ENCODE measurements at places on chromosomes 11 and 22.

DNA sequence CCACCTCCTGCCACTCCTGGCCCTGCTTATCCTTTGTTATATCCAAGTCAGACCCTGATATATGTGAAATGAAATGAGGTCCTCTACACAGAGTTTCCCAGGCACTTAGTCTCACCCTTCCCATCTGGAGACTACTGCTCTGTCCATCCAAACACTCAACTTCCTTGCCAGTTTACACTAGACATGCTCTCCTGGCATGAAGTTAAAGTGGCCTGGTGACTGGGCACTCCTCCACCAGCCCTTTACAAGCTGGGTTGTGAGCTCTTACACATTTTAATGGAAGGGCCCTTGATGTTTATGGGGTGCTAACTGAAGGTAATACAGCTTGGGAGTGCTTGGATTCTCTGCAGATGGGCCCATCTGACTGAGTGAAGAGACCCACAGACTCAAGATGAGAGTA, 216.1 kb upstream of the NARS2 start:
- DNase-seq: no peak

GRCh38 chr22:33654173-33654895, 265.9 kb downstream of the LARGE1 start:
- DNase-seq: no peak

DNA sequence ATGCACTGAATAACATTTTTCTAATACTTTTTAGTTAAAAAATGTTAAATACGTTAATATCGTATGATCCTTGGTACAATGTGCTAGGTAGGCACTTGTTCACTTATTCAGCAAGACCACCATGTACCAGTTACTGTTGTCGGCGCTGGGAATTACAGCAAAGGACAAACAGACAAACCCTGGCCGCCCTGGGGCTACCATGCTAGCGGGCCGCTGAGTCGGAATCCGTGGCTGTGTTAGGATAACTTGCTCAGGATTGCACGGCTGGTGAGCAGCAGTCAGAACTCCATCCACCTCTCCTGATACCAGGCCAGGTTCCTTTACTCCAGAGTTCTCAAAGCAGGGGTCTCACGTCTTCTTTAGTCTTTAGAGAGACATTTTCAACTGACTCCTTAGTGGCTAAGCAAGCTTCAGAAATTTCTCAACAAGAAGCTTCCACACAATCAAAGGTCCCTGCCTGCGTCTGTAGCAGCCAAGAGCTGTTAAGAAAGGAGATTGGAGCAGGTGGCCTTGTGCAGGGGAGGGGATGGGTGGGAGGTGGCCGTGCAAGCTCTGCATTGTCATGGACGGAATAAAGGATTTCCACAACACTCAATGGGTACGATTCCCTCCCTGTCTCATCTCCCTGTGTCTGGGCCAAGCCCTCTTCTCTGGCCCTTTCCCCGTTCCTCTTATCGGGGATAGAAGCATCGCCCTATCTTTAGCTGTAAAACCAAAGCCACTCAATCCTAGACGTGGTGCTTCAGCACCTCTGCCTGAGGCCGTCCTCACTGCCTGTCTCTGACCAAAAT, 39.8 kb upstream of the NNMT start:
- DNase-seq: no peak

- no peak for DNase-seq
Measured at GRCh38 chr11:129785383-129786111, 30.1 kb upstream of the TMEM45B start.

DNA sequence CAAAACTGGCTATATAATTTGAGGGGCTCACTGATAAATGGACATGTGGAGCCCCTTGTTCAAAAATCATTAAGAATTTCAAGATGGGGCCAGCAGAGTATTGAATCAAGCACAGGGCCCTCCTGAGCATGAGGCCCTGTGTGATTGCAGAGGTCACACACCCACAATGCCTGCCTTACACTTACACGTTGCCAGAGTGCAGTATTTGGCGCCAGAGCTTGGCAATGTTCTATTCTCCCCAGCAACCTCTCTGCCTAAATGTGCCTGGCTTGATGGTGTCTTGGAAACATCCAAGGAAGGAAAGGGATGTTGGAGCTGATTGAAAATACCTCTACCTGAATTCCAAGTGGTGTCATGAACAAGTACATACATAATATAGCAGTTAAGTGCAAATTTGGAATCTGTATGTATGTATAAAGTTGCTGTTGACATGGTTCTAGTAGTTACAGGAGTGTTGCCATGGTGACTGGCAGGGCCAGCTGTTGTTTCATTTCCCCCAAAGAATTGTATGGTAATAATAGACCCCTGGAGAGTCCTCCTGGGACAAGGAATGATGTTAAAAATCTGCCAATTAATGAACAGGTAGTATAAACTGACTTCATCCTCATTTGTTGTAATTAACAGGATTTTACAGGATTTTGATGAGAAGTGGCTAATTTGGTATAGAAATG, 205.7 kb upstream of the NAV2 start:
- DNase-seq: no peak

DNA sequence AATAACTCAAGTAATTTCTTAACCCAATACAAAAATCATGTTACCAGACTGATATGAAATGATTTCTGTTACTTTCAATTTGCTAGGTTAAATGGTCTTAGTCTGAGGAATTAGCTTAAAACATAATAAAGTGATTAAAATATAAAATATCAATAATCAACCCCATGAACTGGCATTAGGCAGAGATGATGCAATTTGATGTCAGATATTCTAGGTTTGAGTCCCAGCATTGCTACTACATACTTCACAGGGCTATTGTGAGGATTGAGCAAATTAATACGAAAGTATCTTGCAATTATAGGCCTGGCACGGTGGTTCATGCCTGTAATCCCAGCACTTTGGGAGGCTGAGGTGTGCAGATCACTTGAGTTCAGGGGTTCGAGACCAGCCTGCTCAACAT, 66.5 kb downstream of the PICALM start:
- no peak for DNase-seq

GRCh38 chr11:11975201-11976092, 33.0 kb downstream of the DKK3 start:
- DNase-seq: peak; percentile 53

DNA sequence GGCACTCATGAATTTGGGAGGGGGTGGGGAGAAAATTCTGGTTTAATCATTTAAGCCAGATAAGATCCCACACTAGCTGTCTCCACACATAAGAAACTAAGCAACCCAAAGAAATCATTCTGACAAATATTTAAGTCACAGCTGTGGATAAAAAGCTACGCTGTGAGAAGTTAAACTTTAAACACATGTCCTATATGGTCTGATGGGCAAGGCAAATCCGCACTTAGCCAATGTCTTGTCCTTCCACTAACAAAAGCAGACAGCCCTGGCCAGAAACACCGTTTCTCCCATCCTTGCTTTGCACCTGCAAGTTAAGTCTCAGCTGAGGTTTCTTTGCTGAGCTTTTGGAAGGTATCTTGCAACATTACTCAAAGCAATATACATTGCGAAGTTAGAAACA, 68.0 kb downstream of the ETS1 start:
- DNase-seq: no peak

DNA sequence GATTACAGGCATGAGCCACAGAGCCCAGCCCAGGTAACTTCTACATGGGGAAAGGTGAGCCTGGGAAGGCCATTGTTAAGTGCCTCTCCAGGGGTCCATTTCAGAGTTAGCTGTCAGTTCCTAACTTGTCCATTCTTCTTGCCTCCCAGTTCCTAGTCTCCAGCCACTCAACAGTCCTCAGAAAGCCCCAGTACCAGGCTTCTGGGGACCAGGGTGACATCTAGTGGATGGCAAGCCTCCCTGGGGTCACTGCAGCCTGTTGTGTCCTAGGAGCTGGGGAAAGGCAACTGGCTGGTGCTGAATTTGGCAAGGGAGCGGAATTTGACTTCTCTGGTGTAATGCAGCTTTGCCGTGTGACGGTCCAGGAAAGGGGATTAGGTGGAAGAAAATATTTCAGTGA, 2.1 kb downstream of the LGALS12 start:
- peak; percentile 49 for DNase-seq

- DNase-seq: peak; percentile 31
Measured at GRCh38 chr11:46896719-46897406, 21.5 kb downstream of the LRP4 start.

DNA sequence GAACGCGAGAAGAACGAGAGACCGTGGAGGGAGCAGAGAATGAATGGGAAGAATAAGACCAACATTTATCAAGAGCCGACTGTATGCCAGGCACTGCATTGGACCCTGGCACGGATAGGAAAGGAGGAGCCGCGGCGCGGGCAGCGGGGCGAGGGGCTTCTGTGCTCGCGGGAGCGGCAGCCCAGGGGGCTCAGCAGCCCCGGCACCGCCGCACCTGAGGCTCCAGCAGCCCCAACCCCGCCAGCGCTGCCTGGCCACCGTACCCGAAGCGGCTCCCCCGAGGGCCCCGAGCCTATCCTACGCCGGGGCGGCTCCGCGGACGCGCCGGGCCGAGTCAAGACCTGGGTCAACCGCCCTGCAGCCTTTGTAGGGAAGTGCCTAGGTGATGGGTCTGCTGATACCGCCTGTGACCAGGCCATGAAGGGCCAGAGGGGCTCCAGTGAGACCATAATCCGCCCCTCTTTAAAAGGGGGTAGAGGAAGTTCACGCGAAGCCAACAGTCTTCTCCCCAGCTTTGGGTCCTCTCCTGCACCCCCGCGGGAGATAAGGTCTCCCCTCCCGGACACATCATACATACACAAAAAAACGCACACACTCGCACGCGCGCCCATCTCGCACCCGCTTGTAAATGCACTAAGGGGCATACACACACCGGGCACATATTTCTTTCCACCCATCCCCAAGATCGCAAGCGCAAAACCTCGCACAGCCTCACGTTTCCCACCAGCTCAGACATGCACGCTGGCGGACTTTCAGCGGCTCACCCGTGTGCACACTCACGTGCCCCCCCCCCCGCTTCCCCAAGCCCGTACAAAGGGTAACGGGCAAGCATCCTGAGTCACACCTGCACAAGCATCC, 935 bp upstream of the RTN4RL2 start:
- no peak for DNase-seq

- DNase-seq: no peak
Measured at GRCh38 chr22:48944433-48944750, 883.3 kb downstream of the BRD1 start.

GRCh38 chr22:46560696-46561295, 23.4 kb upstream of the CELSR1 start:
- no peak for DNase-seq

GRCh38 chr11:95499516-95500135, 268.6 kb upstream of the SESN3 start:
- no peak for DNase-seq
